ENCODE measurements at places on chromosomes 2 and 18.
A peak's percentile ranks its signal among the peaks of the same experiment; 100 is the strongest.

- no peak for DNase-seq
Measured at GRCh38 chr2:153575171-153575853, 96.8 kb upstream of the RPRM start.

DNA sequence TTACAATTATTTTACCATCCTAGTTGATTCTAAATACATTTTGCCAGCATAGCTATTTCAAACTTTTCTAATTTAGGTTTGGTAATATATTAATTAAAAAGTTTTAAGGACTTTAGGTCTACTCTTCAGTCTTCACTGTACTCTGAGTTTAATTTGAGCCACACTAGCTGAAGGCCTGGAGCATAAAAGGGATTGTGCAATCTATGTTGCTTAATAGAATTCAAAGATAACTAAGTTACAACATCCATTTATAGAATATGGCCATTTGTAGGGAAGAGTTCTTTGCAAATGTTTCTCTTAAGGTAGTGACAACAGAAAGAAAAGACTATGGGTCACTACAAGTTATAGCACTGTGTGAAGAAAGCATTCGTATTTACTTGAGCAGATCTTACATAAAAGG lies 702.2 kb upstream of the NRXN1 start:
- DNase-seq, result peak; percentile 12

- DNase-seq, result no peak
Measured at GRCh38 chr2:24163186-24163585, 11.7 kb upstream of the FAM228A start.

DNA sequence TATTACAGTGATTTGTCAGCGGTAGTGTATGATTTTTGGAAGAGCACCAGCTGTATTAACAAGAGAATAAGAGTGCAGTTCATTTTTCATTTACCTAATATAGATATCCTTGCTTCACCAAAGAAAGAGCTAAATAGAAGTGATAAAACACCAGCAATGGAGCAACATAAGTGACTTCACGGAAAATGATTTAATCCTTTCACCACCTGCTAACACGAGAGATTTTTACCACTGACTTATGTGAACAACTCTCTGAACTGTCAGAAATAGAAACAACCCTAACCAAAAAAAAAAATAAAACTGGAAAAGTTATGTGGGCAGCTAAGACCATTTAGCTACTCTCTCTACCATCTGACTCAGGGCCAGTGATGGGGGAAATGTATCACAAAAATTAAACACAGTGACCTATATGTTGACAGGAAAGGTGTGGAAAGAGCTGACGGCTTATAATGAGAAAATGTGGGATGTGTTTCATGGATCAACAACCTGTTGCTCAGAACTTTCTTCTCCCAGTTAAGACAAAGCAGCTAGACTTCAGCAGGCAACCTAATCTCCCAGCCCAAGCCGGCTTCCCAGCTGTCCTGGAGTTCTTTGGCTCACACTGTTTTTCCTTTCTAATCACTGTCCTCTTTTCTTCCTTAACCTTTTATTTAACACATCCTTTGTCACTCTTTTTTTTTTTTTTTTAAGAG lies 272.7 kb downstream of the SS18 start:
- DNase-seq, result no peak

GRCh38 chr2:202790676-202791075 lies 80.9 kb downstream of the ICA1L start:
- DNase-seq, result no peak

DNA sequence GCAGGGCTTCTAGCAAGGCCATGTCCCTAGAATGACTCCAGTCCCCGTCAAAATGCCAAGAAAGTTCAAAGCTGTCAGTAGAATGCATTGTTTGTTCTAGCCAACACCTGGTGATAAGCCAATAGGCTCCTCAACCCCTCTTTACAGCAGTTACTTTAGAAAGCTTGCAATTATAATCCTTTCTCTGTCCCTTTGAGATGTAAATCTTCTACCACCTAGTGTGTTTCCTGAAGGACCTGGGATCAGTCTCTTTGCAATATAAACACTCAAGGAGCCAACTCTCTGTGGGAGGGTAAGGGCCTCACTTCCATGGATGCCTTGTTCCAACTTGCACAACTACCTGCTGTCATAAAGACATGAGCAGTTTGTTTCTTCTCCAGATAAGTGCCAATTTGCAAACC lies 301.8 kb downstream of the NBAS start:
- no peak for DNase-seq

Data from astrocyte (in vitro differentiated cells and primary cell).